MM.1S (cell line): ENCODE measurements at places on chromosomes 7 and 10.

GRCh38 chr10:4865945-4866661 is 40.1 kb downstream of the AKR1E2 start:
- no peak for DNase-seq

- DNase-seq, result peak; percentile 9
These were observed 240.5 kb downstream of the GLI3 start for GRCh38 chr7:41996381-41997035.

GRCh38 chr7:124459101-124460055 is 306.2 kb downstream of the GPR37 start:
- DNase-seq, result no peak

GRCh38 chr10:3770611-3771110 is 14.3 kb downstream of the KLF6 start:
- no peak for DNase-seq

DNA sequence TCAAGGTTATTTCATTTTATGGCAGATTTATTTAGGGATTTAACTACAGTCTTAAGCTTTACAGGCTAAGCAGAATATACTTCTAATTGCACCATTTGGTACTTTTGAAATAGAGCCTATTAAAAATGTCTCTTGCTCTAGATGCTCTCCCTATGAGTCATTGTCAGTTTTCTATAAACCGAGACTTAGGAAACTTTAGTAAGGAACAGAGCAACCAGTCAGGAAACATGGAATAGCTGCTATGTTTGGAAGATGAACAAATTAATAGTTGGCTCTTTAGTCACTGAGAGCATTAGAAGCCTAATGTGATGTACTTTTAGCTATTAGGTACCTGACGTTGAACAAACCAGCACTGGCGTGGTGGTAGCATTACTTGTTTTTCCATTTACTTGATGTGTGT is 35.3 kb downstream of the INPP5F start:
- DNase-seq, result no peak

DNA sequence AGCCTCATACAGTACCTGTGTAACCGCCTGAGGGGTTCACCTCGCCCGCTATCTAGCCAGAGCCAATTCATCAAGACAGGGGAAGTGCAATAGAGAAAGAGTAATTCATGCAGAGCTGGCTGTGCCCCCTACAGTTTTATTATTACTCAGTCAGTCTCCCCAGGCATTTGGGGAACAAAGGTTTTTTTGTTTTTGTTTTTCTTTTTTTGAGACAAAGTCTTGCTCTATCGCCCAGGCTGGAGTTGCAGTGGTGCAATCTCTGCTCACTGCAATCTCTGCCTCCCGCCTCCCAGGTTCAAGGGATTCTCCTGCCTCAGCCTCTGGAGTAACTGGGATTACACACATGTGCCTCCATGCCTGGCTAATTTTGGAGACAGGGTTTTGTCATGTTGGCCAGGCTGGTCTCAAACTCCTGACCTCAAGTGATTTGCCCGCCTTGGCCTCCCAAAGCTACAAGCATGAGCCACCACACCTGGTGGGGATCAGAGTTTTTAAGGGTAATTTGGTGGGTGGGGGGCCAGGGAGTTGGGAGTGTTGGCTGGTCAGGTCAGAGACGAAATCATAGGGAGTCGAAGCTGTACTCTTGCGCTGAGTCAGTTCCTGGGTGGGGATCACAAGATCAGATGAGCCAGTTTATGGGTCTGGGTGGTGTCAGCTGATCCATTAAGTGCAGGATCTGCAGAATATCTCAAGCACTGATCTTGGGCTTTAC is 116.5 kb downstream of the MARCHF5 start:
- no peak for DNase-seq

DNA sequence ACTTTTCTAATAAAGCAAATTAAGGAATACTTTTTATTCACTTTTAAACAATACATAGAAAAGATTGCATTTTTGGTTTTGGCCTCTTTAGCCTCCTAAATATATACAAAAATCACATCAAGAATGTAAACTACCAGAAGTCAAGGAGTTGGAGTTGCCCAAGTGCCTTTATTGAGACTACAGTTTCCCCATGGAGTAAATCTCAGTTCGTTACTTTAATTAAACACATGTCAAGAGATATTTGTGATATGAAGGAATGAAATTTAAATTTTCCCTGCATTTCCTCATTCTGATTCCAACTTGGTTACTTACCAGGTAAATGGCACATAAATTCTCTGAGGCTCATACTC is 492.9 kb downstream of the TNS3 start:
- DNase-seq, result no peak

DNA sequence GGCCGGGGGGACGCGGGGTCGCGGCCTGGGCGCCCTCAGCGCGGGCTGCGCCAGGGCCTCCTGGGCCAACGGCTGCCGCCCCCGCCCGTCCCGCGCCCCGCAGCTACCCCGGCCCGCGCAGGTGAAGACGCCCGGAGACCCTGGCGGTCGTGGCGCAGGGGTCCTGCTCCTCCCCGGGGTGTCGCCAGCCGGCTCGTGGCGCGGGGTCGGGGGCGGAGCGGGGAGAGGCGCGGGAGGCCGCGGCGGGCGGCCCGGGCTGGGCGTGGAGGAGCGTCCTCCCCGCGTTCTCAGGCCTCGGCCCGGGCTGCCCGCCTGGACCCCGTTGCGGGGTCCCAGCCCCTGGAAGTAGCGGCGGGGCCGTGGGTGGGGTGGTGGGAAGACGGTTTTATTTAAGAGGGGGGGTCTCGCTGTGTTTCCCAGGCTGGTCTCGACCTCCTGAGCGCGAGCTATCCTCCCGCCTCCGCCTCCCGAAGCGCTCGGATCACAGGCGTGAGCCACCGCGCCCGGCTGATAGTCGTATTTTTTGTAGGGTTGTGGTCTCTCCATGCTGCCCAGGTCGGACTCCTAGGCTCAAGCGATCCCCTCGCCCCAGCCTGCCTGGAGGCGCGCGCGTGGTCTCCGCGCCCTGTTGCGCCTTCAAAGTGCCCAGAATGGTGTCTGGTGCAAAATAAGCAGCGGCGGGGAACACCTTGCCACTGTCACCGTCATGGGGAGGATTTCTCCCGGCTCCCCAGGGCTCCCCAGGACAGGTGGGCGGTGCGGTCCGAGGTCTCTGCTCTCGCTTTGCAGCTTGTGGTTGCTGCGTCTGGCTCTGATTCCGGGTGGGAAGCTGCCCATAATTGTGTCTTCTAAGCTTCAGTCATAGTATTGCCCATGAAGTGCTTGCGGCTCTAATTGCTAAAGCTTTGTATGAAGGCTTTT is 15.3 kb upstream of the SUN1 start:
- peak; percentile 56 for DNase-seq

DNA sequence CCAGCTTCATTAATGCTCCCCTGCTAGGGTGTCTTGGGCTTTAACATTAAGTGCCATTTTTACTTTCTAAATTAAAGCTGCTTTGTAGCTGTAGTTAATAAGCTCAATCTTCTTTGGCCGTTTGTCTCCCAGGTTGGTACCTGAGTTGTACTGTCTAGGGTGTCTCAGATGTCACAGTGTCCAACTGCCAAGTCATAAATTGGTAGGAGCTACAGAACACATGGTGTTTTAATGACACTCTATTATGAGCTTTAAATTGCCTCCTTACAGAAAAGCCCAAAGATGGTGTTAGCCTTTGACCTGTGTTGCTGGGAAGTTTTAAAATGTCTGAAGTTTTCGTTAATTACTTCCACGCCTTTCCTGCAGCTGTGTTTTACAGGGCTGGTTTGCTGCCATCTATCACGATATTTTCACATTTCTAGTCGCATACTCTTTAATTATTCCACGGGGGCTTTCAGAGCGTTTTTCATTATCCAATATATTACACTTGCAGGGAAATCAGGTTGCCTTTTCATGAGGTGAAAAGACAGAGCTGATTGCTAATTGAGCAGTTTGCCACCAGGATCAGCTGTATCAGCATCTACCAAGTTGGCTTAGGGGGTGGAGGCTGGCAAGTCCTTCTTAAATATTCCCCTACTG is 247.8 kb upstream of the PLPP4 start:
- no peak for DNase-seq

DNA sequence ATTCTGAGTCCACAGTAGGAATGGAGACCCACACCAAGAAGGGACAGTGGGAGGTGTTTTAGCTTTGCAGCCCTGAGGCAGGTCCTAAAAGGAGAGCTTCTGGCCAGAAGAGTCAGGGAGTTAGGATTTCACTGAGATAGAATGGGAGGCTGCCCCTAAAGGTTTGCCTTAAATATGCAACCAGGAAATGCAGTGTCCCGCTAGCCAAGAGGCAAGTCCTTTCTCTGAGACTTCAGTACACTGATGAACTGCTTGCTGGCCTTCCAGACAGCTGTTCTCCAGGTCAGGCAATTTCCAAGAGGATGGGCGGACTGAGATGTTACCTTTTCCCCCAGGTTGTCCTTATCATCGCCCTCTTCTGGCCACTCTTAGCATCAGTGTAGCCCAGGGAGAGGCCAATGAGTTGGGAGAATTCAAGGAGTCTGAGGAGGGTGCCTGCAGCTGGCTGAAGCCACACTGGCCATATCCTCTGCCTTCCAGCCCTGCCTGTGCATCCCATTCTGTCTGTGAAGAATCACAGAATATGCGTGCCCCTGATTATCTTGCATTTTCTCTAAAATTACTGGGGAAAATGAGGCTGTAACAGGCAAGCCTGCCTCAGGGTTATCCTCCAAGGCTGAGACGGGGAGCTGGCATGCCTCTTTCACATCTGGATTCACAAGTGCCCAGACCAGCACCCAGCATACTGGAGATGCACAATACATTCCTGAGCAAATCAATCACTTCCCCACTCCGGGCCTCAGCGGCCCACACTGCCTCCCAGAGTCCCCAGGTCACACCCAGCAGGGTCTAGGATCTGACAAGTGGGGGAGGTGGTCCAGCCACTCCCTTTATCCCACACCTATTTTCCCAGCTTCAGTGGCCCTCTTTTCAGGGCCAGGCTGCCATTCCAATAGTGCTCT is 2.4 kb downstream of the TLL2 start:
- DNase-seq, result no peak

- DNase-seq, result no peak
These were observed 59.6 kb downstream of the PKD1L1 start for GRCh38 chr7:47888371-47889265.

GRCh38 chr7:34157137-34157536 is 251.8 kb downstream of the BMPER start:
- no peak for DNase-seq

GRCh38 chr7:38311329-38311937 is 38.0 kb upstream of the TARP start:
- DNase-seq, result peak; percentile 19

- no peak for DNase-seq
These were observed 27.0 kb downstream of the SND1 start for GRCh38 chr7:127678947-127679346.

DNA sequence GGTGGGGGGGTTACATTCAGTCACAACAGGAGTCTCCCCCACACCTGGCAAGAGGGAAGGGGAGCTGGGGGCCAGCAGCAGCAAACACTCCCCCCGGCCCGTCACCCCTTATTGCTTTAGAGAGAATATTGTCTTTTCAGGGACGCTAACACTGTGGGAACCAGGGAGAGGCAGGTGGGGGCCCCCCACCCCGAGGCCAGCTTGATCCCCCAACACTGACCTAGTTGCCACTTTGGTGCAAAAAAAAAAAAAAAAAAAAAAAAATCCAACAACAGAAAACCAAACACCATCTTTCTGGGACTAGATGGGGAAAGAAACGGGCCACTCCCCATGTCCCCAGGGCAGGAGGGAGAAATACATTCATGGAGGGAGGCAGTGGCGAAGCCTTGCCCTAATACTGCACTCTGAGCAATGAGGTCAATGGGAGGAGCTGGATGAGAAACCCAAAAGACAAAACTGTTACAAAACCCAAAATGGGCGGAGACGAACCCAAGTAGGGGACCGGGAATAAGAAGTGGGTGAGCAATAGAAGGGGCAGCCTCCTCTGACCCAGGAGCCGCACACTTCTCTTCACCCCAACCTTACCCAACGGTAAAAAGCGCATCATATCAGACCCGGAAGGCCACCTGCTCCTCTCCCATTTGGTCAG is 6.5 kb downstream of the GNB2 start:
- no peak for DNase-seq

DNA sequence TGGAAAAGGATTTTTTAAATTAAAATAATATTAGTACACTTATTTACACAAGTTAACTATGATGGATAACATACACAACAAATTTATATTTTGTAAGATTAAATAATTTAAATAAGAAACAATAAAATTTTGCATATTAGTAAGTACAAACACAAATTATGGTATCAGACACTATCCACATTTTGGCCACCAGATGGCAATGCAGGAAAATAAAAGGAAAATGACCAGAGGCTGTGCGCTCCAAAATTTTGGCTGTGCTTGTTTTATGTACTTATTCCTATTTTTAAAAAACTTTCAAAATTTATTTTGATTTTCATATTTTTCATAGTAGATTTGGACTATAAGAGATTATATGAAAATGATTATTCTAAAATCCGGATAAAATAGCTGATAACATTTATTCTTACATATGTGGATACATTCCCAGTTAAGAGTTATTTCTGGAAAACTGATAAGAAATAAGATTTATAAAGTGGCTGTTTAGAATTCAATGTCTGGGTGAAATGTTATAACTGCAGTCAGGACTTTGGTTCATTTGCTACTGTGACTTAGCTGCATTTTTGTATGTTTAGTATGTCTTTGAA is 274.7 kb upstream of the HGF start:
- peak; percentile 42 for DNase-seq

- peak; percentile 21 for DNase-seq
These were observed 96.3 kb downstream of the DNAJB6 start for GRCh38 chr7:157432957-157433576.

DNA sequence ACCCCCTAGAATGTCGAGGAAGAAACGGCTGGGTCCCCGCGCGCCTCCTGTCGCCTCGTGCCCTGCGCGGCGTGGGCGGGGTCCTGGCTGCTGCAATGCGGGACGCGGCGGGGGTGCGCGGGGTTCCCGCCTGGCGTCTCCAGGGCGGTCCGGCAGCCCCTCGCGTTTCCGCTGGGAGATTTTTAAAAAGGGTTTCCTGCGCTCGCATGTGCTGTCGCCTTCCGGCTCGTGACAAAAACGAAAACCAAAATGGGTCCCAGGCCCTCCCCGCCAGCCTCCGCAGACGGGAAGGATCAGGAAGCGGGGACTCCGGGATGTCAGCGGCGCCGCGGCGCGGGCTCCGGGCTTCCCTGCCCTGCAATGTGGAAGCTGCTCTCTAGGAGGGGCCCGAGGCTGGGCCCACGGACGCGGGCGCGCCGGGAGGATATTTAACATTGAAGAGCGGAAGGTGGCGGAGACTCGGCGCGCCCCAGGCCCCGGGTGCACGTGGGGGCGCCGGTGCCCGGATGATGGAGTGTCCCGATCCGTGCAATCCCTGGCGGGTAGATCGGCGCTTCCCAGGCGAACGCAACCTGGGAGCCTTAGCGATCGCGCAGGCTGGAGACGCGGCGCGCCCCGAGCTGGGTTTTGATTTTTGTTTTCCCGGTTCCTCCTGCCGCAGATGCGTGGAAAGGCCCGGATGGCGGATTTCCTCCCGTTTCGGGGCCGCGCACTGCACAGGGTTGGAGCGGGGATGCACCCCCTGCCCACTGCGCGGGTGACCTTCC is 1.0 kb downstream of the PFKP start:
- DNase-seq, result no peak

DNA sequence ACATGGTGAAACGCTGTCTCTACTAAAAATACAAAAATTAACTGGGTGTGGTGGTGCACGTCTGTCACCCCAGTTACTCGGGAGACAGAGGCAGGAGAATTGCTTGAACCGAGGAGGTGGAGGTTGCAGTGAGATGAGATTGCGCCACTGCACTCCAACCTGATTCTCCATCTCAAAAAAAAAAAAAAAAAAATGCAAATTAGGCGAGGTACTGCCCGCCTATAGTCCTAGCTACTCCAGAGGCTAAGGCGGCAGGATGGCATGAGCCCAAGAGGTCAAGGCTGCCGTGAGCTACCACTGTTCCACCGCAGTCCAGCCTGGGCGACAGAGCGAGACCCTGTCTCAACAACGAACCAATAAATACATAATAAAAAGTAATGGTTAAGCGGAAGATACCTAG is 1.1 kb upstream of the EIF4H start:
- peak; percentile 34 for DNase-seq
